ENCODE measurements at places on chromosomes 11 and 22.
A peak's percentile ranks its signal among the peaks of the same experiment; 100 is the strongest.

GRCh38 chr11:125069008-125069407 lies 5.9 kb downstream of the SLC37A2 start:
- no peak for DNase-seq

DNA sequence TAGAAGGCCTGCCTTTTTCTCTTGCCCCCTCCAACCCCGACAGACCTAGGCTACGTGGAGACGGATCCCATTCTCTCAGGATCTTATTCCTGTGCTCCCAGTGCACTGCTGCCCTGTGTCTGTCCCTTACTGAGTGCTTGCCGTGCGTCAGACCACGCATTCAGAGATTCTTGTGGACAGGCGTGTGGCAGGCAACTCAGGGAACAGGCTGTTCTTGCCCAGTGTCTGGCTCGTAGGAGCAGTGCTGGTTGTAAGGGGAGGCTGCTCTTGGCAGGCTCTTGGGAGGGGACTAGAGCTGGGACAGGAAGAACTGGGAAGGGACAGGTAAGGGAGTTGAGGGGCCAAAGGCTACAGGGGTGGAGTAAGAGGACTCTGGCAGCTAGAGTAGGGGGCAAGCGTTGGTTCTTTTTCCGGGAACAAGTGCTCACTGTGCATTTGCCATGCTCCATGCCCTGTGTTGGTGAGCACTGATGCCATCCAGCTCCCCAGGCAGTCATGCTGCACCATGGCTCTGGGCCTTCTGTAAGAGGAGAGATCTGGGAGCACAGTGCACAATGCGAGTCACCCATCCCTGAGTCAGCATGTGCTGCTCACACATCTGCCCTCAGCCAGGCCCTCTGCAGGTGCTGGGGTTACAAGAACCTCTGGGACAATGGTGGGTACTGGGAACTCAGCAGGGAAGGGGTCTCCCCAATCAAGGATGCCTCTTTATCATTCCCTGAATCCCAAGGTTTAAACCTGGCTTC lies 119.1 kb downstream of the TBC1D22A start:
- DNase-seq: no peak

- no peak for DNase-seq
Measured at GRCh38 chr11:23961503-23962338, 535.1 kb upstream of the LUZP2 start.

GRCh38 chr11:65558002-65558929 lies at the start of gene LTBP3:
LTBP3 (minus strand) TSS chr11:65558359; CDS start chr11:65557959, 400 bp downstream.
- DNase-seq: peak; percentile 37

DNA sequence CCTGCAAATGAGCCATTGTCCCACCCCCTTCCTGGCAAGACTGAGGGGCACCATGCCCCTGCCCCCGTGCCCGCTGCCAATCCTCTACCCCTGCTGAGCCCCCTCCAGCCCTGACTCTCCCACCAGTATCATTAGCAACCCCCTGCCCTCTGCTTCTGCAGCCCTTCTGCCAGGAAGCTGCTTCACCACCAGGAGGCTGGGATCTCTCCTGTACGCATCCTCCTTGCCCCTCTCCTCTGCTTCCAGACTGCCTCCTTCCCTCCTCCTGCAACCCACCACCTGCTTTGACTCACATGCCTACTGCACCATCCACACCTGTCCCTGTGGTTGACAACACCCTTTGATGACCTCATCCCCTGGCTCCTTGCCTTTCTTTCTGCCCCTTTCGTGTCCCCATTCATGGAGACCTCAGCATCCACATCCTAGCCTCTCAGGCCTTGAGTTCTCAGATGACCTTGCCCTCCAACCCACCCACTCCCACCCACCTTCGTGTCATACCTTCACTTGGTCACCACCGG lies 13.4 kb upstream of the PNPLA3 start:
- DNase-seq: no peak

Data from NCI-H1092 (cell line).